ENCODE measurements at places on chromosomes 7 and 10. TPM values are rescaled to one million over a fixed set of nuclear protein-coding genes. Genes with fewer than 3 reads are reported as not detected.

GHRHR gene
- not detected for total RNA-seq

SFTPA1 gene
- total RNA-seq: not detected

IFIT1B gene
- total RNA-seq: not detected

SH2B2 gene
- 0.46 TPM for total RNA-seq

SPDYE16 gene
- total RNA-seq: 0.08 TPM

WASL gene
- 18.7 TPM for total RNA-seq

POU6F2 gene
- not detected for total RNA-seq

NUP205 gene
- total RNA-seq: 87.2 TPM

CCL26 gene
- not detected for total RNA-seq

SEMA4G gene
- 46.2 TPM for total RNA-seq

KAZALD1 gene
- 18.0 TPM for total RNA-seq

CALU gene
- total RNA-seq: 142 TPM

POLL gene
- total RNA-seq: 8.1 TPM

CYP2W1 gene
- 31.7 TPM for total RNA-seq

SMO gene
- 32.3 TPM for total RNA-seq

ACADSB gene
- 80.0 TPM for total RNA-seq

IL6 gene
- not detected for total RNA-seq

NEUROG3 gene
- not detected for total RNA-seq

PLEKHS1 gene
- not detected for total RNA-seq

TSPAN12 gene
- total RNA-seq: 0.70 TPM

CNTNAP2 gene
- 0.40 TPM for total RNA-seq

OR9A2 gene
- total RNA-seq: not detected

TEX47 gene
- not detected for total RNA-seq

KIF11 gene
- total RNA-seq: 62.8 TPM

SRGN gene
- total RNA-seq: not detected

CPVL gene
- 30.7 TPM for total RNA-seq

CARD11 gene
- not detected for total RNA-seq

CPXM2 gene
- not detected for total RNA-seq

GDF2 gene
- total RNA-seq: not detected

COL17A1 gene
- not detected for total RNA-seq

NRCAM gene
- 0.31 TPM for total RNA-seq

CCDC172 gene
- total RNA-seq: not detected

CYP2C18 gene
- not detected for total RNA-seq

MSMB gene
- not detected for total RNA-seq

MAPK8 gene
- 64.5 TPM for total RNA-seq

SPDYE5 gene
- not detected for total RNA-seq

INMT gene
- total RNA-seq: not detected

LIPF gene
- not detected for total RNA-seq

SEMA3E gene
- total RNA-seq: not detected

FXYD4 gene
- total RNA-seq: not detected

STEAP4 gene
- not detected for total RNA-seq

NPTX2 gene
- not detected for total RNA-seq

ACHE gene
- total RNA-seq: 0.18 TPM

All from HepG2 (cell line).